HFFc6 (cell line): ENCODE measurements at places on chromosomes 12 and 14. TPM values are rescaled to one million over a fixed set of nuclear protein-coding genes. Genes with fewer than 3 reads are reported as not detected.

LIN52 gene
- total RNA-seq = 9.7 to 10.6 TPM (median 10.4 TPM) in 3 replicates

SDR39U1 gene
- total RNA-seq = 29.7 to 33.4 TPM (median 30.9 TPM) in 3 replicates

PPP1R36 gene
- total RNA-seq = 0.20 to 0.75 TPM (median 0.28 TPM) in 3 replicates

FIGNL2 gene
- not detected in 2 replicates for total RNA-seq

KIF26A gene
- total RNA-seq = 0.06 to 0.09 TPM in 2 of 3 replicates, not detected in the other

DPF3 gene
- 4.9 and 6.6 TPM in 2 replicates for total RNA-seq

- no peaks in the 10 kb centered on the region; the same call in 1 of the 2 replicates for H3K4me1 ChIP-seq
- no peak overlapping the region for H3K4me3 ChIP-seq
- H3K27ac ChIP-seq = 0 out of 2 replicates have a peak overlapping the region, but pooled peaks have one; percentile 9
- peaks cover 4% of the 10 kb centered on the region for H3K27me3 ChIP-seq
Measured at GRCh38 chr12:56600753-56601152, 29.4 kb downstream of the BAZ2A start.

DNA sequence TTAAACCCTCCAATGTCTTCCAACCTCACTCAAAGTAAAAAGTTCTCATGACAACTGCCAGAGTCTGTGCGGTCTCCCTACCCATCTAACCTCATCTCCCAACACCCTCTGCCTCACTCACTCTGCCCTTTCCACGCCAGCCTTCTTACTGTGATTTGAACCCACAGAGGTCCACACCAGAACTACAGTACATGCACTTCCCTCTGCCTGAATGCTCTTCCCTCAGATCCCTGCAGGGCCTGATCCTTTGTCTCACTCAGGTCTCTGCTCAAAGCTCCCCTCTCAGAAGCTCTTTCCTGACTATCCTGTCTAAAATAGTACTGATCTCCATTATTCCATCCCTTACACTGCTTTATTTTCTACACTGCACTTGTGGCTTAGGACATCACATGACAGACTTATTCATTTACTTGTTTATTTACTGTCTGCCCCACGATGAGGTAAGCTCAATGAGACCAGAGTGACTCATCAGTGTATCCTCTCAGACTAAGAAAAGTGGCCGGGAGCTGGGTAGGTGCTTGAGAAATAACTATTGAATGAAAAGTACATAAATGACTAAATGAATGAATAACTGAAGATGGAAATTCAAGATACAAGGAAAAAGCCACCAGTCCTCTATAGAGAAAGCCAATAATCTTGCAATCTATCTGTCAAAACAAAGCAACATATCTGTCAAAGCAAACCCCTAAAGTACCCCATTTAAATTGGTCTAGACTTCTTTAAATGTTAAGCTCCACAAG, 17.1 kb downstream of the POMT2 start:
- peak; percentile 96 for DNase-seq
- peak overlapping the region; percentile 75 for H3K27ac ChIP-seq
- peaks cover 3% of the 10 kb centered on the region for H3K36me3 ChIP-seq
- H3K4me3 ChIP-seq = peak overlapping the region; percentile 60
- peaks cover 2% of the 10 kb centered on the region; the same call in 1 of the 2 replicates for H3K27me3 ChIP-seq

- H3K27me3 ChIP-seq = peaks cover 21% of the 10 kb centered on the region
- H3K4me1 ChIP-seq = peaks cover 10% of the 10 kb centered on the region
- no peak for DNase-seq
- H3K27ac ChIP-seq = no peak overlapping the region
- H3K4me3 ChIP-seq = peak overlapping the region; percentile 80
Measured at GRCh38 chr12:51868821-51869495, 18.9 kb upstream of the ANKRD33 start.

DNA sequence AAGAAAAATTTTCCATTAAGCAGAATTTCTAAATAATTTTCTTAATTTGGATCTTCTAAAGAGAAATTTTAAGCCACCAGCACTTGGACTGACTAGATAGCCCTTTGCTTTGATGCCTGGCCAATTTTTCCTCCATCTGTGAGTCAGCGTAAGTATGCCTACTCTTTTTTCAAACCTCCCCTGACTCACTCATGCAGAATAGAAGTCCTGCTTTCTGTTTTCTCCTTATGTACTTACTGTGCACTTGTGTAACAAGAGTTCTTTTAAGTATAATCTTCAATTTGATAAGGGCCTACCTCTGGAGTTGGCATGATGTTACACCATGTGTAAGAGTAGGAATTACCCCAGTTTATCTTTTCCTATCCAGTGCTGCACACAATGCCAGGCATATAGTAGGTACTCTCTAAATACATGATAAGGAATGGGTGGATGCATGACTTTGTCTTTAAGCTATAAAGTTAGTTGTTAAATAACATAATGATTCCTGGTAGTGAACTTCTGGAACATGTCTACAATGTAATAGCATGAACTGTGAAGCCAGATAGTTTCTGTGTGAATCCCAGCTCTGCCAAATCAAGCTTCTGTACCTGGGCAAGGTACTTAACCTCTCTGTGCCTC, 329.6 kb downstream of the TMTC2 start:
- H3K27me3 ChIP-seq = no peaks in the 10 kb centered on the region; the same call in 1 of the 2 replicates
- peak overlapping the region; percentile 71; the same call in 1 of the 2 replicates for H3K4me3 ChIP-seq
- H3K4me1 ChIP-seq = peaks cover 8% of the 10 kb centered on the region; the same call in 1 of the 2 replicates
- H3K27ac ChIP-seq = no peak overlapping the region
- DNase-seq = peak; percentile 67
- no peaks in the 10 kb centered on the region for H3K36me3 ChIP-seq

- no peak overlapping the region for H3K4me3 ChIP-seq
- no peaks in the 10 kb centered on the region for H3K4me1 ChIP-seq
- H3K27me3 ChIP-seq = no peaks in the 10 kb centered on the region; the same call in 1 of the 2 replicates
- no peak overlapping the region for H3K27ac ChIP-seq
- no peaks in the 10 kb centered on the region for H3K36me3 ChIP-seq
Measured at GRCh38 chr12:81143057-81143456, 65.2 kb downstream of the ACSS3 start.

DNA sequence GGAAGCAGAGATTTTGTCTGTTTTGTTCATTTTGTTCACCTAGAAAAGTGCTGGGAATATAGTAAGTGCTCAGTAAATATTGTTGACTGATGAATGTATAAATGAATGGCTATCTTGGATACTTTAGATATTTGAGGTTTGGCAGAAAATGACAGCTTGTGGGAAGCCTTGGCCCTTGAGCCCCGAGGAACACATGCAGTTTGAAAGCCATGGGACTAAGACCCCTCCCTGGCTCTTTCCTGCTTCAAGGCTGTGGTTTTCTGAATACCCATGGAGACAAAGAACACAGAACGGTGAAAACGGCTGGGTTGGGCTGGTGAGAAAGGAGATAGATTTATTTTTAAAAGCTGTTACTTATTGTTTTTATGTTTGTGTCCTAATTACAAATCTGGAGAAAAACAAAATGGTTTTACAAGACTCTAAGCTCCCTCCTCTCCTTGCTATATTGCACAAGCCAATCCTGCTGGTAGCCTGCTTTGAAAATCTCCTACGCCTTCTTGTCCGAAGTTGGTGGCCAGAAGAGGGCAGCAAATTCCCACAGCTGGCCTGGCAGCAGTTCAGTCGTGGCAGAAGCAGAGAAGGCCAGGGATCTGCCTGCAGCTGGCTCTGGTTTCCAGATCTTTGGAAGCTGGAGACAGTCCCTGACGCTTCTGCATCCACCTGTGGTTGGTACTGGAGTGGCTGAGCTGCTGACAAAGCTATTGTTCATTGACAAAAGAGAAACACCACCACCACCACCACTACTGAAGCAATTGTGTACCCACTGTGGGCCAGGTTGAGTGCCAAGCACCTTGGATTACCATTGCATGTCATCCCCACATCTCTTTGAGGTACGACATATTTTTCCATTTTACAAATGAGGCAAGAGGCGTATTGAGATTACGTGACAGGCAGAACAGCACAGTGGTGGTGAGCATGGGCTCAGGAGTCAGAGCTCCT, 5.2 kb upstream of the KRT85 start:
- H3K4me3 ChIP-seq = no peak overlapping the region
- H3K27me3 ChIP-seq = peaks cover 42% of the 10 kb centered on the region

DNA sequence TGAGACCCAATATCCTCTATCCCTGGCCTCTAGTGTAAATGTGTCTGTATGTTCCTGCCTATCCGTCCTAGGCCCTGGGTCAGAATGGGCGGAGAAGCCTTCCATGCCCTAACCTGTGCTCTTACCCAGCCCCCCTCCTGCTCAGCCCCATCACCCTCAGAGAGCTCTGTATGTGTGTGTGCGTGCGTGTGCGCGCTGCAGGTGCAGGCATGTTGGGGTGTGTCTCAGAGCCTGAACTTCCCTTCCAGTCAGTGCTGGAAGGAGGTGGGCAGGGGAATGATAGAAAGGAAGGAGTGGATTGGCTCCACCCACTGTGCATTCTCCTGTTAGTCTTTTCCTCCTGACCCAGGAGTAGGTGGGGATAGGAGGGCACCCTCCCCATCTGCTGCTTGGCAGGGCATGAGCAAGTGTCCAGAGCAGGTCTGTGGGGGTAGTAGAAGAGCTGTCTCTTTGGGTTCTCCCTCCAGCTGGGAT, 7.2 kb downstream of the NAB2 start:
- peaks cover 63% of the 10 kb centered on the region for H3K4me1 ChIP-seq
- H3K4me3 ChIP-seq = no peak overlapping the region
- H3K36me3 ChIP-seq = peaks cover 31% of the 10 kb centered on the region
- DNase-seq = no peak
- peak overlapping the region; percentile 92 for H3K27ac ChIP-seq
- H3K27me3 ChIP-seq = peaks cover 17% of the 10 kb centered on the region

GRCh38 chr12:73531752-73532151, 1005.9 kb upstream of the ATXN7L3B start:
- H3K4me1 ChIP-seq = no peaks in the 10 kb centered on the region
- H3K27ac ChIP-seq = no peak overlapping the region
- no peak overlapping the region for H3K4me3 ChIP-seq

GRCh38 chr14:58061581-58061980, 90.4 kb downstream of the ARMH4 start:
- H3K4me3 ChIP-seq = no peak overlapping the region
- H3K4me1 ChIP-seq = peaks cover 8% of the 10 kb centered on the region; the same call in 1 of the 2 replicates
- H3K27me3 ChIP-seq = peaks cover 5% of the 10 kb centered on the region
- no peak for DNase-seq
- H3K36me3 ChIP-seq = no peaks in the 10 kb centered on the region
- no peak overlapping the region for H3K27ac ChIP-seq

GRCh38 chr12:88225776-88226175, 83.7 kb downstream of the TMTC3 start:
- no peaks in the 10 kb centered on the region for H3K27me3 ChIP-seq
- peaks cover 6% of the 10 kb centered on the region for H3K4me1 ChIP-seq
- H3K36me3 ChIP-seq = peaks cover 27% of the 10 kb centered on the region
- H3K4me3 ChIP-seq = no peak overlapping the region

- DNase-seq = no peak
- no peak overlapping the region for H3K27ac ChIP-seq
- peaks cover 49% of the 10 kb centered on the region for H3K4me1 ChIP-seq
- H3K4me3 ChIP-seq = no peak overlapping the region
- peaks cover 10% of the 10 kb centered on the region for H3K36me3 ChIP-seq
Measured at GRCh38 chr12:96776908-96777307, 130.1 kb upstream of the NEDD1 start.

DNA sequence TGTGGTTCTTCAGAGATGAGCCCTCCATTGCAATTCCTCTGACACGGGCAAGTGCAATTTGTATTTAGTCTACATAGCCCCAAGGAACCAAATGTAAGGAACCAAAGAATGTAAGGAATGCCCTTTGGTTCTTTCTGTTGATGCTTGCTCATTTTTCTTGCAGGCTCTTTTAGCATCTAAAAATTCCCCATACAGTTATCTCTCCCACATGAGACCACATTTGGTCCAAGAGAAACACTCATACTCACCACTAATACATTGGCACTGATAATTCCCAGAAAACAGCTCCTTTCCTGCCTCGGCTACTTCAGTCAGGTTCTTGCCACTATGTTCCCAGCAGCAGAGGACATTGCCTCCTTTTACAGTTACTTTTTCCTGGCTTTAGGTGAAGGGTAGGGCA, 332.6 kb downstream of the AEBP2 start:
- peaks cover 9% of the 10 kb centered on the region for H3K27me3 ChIP-seq
- peaks cover 14% of the 10 kb centered on the region for H3K4me1 ChIP-seq
- no peak overlapping the region for H3K4me3 ChIP-seq
- H3K27ac ChIP-seq = no peak overlapping the region
- peak; percentile 37 for DNase-seq

DNA sequence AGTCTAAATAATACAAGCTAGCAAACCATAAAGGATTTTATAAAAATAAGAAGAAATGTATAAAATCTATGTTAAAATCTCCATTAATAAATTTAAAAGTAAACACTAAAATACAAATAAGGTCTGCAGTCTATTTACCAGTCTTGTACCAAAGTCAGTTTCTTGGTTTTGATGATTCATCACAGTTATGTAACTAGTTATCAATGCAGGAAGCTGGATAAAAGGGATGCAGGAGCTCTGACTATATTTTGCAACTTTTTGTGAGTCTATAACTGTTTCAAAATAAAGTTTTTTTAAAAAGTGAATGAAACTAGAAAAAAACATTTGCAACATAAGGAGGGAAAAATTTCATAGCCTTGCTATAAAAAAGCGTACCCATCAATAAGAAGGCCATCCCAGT, 151.5 kb downstream of the DERA start:
- H3K27ac ChIP-seq = no peak overlapping the region
- no peaks in the 10 kb centered on the region for H3K36me3 ChIP-seq
- no peak overlapping the region for H3K4me3 ChIP-seq
- no peaks in the 10 kb centered on the region; the same call in 1 of the 2 replicates for H3K4me1 ChIP-seq
- no peaks in the 10 kb centered on the region; the same call in 1 of the 2 replicates for H3K27me3 ChIP-seq

GRCh38 chr14:102558556-102558955, 33.9 kb upstream of the RCOR1 start:
- H3K4me1 ChIP-seq = no peaks in the 10 kb centered on the region
- no peak overlapping the region for H3K27ac ChIP-seq
- no peaks in the 10 kb centered on the region for H3K36me3 ChIP-seq
- H3K27me3 ChIP-seq = no peaks in the 10 kb centered on the region; the same call in 1 of the 2 replicates

DNA sequence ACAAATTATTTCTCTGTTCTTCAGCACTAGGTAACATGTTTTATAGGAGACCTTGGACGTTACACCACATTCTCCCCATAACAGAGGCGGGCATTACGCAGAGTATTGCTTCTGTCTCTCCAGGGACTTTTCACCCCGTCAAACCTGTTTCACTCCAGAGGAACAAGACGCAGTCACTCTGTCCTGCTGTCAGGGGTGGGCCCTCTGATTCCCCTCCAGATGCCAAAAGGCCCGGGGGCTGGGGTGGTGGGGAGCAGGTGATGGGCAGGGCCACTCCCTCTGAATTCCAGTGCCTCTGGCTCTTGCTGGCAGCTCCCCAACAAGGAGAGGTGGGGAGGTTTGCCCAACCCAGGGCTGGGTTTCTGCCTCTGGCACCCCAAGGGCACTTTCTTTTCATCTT, 71.9 kb downstream of the NTF3 start:
- H3K4me1 ChIP-seq = peaks cover 55% of the 10 kb centered on the region
- no peak overlapping the region for H3K4me3 ChIP-seq
- H3K27ac ChIP-seq = no peak overlapping the region
- DNase-seq = no peak
- H3K27me3 ChIP-seq = peaks cover 3% of the 10 kb centered on the region; the same call in 1 of the 2 replicates

DNA sequence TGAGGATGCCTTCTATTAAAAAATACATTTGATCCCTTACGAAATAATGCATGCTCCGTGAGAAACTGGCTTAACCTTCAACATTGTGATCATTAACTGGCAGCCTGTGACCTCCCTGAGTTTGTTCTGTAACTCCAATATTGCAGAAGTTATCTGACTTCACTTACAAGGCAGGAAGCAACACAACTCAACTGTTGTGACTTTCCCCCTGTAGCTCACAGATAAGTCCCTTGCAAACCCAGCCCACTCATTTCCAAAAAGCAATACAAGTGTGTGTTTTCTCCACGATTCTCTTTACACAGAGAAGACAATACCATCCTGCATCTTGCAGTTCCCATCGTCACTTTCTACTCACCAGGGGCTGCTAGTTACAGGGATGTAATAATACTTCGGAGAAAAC, 304.7 kb upstream of the TMEM132C start:
- H3K36me3 ChIP-seq = no peaks in the 10 kb centered on the region
- H3K4me1 ChIP-seq = no peaks in the 10 kb centered on the region
- H3K4me3 ChIP-seq = no peak overlapping the region
- DNase-seq = no peak
- H3K27ac ChIP-seq = no peak overlapping the region

- H3K27me3 ChIP-seq = no peaks in the 10 kb centered on the region; the same call in 1 of the 2 replicates
- DNase-seq = no peak
- no peak overlapping the region for H3K4me3 ChIP-seq
- 0 out of 2 replicates have a peak overlapping the region, but pooled peaks have one; percentile 40 for H3K27ac ChIP-seq
Measured at GRCh38 chr12:62291864-62292760, 31.9 kb downstream of the USP15 start.
